ENCODE measurements at places on chromosomes 13 and 19.

DNA sequence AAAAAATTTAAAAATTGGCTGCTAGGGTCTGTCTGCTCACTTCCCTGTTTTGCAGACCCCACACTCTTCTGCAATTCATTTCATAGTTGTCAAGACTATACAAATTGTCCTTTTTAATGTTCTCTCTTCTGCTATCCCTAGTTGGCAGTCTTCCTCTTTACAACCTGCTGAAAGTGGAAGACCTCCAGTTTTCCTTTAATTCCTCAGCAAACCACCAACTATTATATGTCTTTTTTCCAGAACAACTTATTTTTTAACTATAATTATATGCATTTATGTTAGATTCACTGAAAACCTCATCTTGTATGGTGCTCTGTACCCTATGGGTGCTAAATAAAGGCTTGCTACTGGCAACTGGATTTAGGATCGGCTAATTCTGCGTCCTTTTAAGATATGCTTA is 1.1 kb upstream of the PHF11 start:
- DNase-seq, result no peak

GRCh38 chr13:61751039-61751438 is 335.4 kb upstream of the PCDH20 start:
- DNase-seq, result no peak

DNA sequence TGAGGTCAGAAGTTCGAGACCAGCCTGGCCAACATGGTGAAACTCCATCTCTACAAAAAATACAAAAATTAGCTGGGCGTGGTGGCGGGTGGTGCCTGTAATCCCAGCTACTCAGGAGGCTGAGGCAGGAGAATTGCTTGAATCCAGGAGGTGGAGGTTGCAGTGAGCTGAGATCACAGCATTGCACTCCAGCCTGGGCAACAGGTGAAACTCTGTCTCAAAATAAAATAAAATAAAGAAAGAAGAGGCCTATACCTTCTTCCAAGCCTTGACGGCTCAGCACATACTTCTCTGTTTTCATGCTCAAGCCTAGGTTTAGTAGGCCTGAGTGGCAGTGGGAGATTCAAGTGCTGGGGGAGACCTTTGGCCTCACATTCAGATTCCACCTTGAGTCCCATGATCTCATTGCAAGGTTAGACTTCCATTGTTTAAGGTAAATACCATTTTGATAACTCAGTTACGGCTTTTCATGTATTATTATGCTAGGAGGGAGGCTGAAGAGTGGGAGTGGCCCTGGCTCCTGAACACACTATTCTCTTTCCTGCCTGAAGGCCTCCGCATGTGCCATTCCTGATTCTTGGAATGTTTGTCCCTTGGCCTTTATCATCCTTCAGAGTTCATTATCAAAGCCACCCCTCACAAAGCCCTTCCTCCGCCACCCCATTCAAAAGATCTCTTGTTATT is 1.6 kb upstream of the SPINT2 start:
- DNase-seq, result no peak

DNA sequence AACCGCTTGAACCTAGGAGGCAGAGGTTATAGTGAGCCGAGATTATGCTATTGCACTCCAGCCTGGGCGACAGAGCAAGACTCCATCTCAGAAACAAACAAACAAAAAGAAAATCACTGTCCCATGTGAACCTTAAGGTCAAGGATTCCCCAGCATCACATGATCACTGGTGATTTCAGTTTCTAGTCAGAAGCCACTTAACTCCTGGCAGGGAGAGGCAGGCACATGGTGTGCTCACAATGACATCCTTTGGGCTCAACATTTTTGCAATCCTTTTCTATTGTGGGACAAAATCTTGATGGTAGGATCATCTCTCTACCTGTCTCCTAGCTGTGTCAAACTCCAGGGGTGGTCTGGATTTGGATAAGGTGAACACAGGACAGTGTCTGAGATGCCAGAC is 12.1 kb downstream of the AKAP8 start:
- DNase-seq, result no peak

GRCh38 chr19:17829855-17830566 is 8.7 kb upstream of the INSL3 start:
- DNase-seq, result no peak

DNA sequence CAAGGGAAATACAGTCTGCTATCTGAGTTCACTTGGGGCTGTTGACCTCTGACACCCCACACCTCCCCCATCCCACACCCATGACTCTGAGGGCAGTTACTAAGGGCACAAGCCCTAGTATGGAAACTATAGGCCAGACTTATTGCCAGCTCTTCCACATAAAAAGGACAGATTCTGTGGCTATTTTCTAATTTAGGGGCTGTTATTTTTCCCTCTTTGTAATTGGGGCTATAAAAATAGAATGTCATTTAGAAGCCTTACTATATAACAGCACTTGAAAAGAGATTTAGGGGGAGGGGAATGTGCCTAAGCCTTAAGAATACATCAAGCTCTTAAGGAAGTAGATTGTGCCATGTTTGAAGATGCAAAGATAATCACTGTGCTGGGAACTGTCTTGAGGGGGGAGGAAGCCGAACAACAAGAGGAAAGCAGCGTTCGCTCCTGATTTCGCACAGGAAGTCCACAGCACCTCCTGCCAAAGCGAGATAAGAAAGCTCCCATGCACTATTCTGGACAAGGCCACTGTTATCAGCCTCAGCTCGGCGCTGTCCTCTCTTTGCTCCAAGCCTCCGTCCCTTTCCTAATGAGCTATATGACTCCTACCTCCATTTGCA is 86.6 kb downstream of the FLT1 start:
- no peak for DNase-seq

- no peak for DNase-seq
These were observed 80.2 kb downstream of the ZAR1L start for GRCh38 chr13:32234914-32235313.

DNA sequence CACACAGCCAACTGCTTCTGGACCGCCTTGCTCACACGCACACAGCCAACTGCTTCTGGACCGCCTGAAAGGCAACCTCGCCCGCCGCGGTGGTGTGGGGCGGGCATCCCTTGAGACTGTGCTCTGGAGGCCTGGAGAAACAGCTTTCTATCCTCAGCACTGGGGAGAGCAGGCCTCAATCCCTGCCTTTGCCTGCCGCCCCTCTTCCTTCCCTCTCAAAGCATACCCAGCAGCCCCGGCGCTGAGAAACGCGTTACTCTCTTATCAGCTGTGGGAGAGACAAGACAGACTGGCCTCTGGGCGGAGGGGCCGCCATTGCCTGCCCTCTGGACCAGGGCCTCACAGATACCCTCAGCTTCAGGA is 2.9 kb downstream of the LIPE start:
- DNase-seq, result no peak

DNA sequence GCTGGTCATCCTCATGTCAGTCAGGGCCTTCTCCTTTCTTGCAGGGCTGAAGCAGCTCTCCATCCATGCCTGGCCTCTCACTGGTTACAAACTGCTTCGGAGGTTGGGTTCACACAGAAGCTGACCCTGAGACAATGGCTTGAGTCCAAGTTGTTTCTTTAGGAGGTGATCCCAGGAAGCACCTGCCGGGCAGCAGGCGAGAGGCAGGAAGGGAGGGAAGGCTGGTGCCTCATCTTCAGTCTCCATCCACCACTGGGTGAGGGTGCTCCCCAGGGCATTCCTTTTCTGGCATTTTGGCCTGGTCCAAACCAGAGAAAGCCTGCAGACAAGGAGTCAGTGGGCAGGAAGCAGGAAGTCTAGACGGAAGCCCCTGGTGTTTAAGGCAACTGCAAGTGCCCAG is 17.6 kb upstream of the SPATA13 start:
- DNase-seq, result no peak

- DNase-seq, result no peak
These were observed 25.1 kb upstream of the MEIS3 start for GRCh38 chr19:47444388-47444821.

GRCh38 chr19:24029941-24030636 is 56.9 kb upstream of the ZNF254 start:
- DNase-seq, result no peak

GRCh38 chr19:38210458-38210987 is 13.5 kb downstream of the DPF1 start:
- DNase-seq, result no peak

DNA sequence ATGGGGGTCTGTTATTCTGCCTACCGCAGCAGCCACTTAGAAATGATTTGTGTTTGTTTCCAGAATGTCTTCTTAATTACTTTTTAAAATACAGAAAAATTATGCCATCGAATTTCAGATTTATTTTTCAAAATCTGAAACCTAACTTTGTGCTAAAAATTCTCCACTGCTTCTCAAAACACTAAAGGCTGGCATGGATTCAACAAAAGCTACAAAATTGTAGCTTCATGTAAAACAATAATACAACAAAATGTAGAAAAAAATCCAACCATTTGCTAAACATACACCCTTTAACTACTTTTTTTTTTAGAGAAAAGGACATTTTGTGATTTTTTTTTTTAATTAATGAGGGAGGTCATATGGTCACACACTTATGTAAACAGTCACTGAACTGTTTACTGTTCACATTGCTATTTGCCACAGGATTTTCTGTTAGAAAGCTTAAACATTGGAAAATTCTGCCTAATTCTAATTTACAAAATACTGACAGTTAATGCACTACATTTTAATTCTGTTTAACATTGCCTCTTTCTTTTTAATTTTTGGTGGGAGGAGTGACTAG is 606.6 kb downstream of the DCT start:
- no peak for DNase-seq

GRCh38 chr13:44758630-44759383 is 182.7 kb upstream of the TSC22D1 start:
- DNase-seq, result no peak

GRCh38 chr19:5466072-5466471 is 10.9 kb downstream of the ZNRF4 start:
- DNase-seq, result no peak

- no peak for DNase-seq
These were observed 10.0 kb upstream of the CACNG6 start for GRCh38 chr19:53981376-53981951.

DNA sequence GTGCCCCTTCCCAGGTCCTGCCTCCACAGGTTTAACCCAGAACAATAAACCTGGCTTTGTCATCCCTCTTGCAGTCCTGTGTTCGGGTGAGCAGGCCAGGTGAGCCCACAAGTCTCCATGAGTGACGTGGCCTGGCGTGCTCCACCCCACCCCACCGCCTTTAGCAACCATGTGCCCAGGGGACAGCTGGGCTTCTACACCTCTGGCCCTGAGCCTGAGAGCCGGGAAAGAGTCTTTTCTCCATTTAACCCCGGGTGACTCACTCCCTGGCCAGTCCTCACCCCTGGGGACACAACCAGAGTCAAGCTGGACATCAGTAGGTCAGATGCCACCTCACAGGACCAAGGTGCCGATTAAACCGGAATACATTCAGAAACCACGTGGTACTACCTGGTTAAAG is 4.1 kb downstream of the C19orf53 start:
- no peak for DNase-seq

DNA sequence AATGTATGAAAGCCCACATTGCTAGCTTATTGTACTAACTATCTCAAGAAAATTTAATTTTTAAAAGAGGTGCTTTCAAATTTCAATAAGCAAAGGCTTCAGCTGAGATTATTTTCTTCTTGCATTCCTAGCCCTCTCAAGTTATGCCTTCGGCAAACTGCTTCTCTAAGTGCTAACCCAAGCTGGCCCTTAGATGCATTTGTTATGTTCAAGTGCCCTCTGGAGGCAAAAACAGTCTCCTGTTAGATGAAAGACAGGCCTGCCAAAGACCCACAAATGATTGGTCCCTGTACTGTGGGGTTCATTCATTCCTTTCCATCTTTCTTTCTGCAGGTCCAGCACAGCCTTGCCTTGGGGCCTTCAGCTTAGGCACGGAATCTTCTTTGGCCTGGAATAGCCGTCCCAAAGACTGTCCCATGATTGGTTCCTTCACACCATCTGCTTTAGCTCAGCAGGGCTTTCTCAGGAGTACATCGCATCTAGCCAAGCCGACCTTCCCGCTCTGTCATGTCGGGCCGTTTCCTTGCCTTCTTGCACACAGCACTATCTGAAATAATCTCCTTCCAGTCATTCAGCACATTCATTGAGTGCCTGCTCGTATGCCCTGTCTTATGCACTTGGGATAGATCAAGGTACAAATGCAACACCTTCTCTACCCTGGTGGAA is 26.4 kb upstream of the TPTE2 start:
- no peak for DNase-seq

GRCh38 chr13:24148414-24149235 is 11.9 kb upstream of the SPATA13 start:
- DNase-seq, result no peak

- no peak for DNase-seq
These were observed 9.3 kb downstream of the GSK3A start for GRCh38 chr19:42233106-42233505.

GRCh38 chr13:49241296-49241695 is 6.4 kb upstream of the CDADC1 start:
- DNase-seq, result no peak

- DNase-seq, result no peak
These were observed 563 bp upstream of the GNG7 start for GRCh38 chr19:2703077-2703437.

GRCh38 chr19:44303976-44304568 is 753 bp downstream of the ZNF235 start:
- no peak for DNase-seq

DNA sequence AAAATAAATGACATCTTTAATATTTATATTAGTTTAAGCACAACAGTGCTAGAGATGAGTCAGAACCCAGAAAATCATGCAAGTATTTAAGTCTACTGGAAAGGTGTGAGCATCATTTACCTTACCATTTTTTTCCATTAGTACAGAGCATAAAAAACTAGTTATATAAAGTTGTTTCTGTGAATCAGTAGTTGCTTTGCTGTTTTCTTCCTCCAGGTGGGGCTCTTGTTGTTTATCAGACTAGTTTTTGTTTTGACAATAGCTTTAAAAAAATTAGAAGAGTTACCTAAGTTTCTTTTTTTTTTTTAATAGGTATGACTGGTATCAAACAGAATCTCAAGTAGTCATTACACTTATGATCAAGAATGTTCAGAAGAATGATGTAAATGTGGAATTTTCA is 12.7 kb downstream of the SUGT1 start:
- DNase-seq, result no peak

GRCh38 chr13:109744512-109745051 is 41.8 kb downstream of the IRS2 start:
- no peak for DNase-seq

DNA sequence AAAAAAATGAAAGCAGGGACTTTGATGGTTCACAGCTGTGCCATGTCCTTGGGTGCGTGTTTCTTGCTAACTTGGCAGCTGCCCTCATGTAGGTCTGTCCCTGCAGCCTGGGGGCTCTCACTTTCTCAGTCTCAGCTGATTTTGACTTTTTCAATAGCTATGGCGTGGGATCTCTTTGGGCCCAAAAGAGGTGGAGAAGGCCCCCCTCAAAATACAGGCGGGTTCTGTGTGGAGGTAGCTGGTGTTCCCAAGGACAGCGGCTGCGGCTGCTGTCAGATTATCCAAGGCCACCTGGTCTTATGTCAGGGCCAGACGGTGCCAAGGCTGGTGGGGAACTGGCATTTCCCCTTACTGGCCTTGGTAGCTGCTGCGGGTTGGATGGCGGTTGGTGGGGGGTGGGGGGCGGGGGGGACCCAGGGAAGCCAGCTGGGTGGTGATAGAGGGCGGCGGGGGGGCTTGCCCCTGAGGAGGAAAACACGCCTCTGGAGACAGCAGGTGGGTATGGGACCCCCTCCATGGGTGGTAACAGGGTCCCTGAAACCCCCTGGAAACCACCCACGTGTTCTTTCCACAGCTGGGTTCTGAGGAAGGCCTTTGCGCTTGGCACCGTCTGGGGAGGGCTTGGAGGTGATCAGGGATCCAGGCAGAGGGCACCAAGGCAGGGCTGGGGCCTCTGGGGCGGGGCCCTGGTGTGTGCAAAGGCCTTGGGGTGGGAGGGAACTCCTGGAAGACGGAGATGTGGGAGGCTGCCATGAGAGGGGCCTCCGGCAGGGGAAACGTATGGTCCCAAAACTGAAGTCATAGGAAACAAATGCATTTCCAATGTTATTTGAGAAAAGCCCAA is 4.1 kb downstream of the TIMM13 start:
- DNase-seq, result no peak
